ENCODE measurements at places on chromosomes 7 and 10. TPM values are rescaled to one million over a fixed set of nuclear protein-coding genes. Genes with fewer than 3 reads are reported as not detected.

PIP gene
- not detected for total RNA-seq

HOXA2 gene
- 18.6 TPM for total RNA-seq

HPSE2 gene
- total RNA-seq = 0.10 TPM

NODAL gene
- not detected for total RNA-seq

ADO gene
- 22.9 TPM for total RNA-seq

LRRTM3 gene
- not detected for total RNA-seq

CLRN3 gene
- 2.7 TPM for total RNA-seq

LRRN3 gene
- total RNA-seq = 1.7 TPM

CYP3A5 gene
- total RNA-seq = 4.2 TPM

- DNase-seq = no peak
Measured at GRCh38 chr10:14389981-14390590, 59.4 kb upstream of the FRMD4A start.

- no peak for DNase-seq
Measured at GRCh38 chr7:43077285-43077684, 35.2 kb upstream of the HECW1 start.

DNA sequence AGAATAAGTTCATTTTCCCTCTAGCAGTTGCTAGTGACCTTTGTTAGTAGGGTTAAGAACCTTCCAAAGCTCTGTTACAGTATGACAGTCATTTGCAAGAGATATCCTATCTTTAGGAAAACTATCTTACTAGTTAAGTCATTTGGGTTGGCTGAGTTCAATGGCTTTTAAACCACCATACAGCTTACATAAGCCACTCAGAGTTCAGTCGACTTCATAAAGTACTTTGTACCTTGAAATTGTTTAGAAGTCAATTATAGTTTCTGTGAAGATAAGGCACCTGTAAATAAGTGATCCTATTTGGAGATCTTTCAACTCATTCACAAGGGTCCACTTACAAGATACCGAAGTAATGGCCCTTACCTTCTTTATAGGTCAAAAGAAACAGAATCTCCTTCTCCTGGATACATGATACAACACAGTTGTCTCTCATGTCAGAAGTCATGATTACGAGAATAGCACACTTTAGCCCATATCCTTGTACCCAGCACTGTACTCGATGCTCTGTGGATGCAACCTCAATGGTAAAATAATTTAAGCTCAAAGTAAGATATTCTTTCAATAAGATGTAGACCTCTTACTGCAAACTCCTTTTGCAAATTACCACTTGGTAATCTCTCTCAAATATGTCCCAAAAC, 11.9 kb upstream of the ABCC2 start:
- no peak for DNase-seq

DNA sequence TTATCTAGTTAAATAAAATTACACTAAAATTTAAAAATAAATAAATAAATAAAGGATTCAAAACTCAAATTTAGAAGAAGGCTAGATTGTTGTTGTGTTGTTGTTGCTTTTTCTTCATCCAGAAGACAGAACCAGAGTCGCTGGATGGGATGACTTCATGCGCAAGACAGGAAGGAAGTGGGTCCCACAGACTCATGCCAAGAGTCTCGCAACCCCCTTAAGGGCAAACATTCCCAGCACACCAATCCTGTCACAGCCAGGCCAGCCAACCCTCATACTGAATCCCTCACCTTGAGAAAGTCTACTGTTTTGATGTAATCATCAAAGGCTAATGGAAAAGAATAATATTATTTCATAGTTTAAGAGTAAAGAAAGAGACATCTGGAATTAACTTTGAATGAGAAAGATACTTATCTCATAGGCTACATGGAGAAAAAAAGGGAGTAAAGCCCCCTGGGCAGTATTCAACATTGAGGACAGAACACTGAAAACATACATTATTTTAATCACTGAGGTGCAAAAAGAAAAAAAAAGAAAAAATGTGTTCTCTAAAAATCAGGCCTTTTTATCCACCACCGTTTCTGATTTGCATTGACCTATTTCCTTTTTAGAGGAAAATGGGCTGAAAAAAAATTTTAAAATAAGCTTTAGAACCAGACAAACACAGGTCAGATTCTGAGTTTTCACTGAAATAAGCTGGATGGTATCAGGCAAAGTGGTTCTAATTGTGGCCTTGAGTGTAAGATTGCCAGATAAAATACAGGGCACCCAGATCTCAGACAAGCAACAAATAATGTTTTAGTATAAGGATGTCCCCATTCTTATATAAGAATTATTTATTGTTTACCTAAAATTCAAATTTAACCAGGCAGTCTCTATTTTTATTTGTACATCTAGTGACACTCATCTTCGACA, 826.5 kb downstream of the TNS3 start:
- DNase-seq = no peak

- DNase-seq = no peak
Measured at GRCh38 chr10:24814568-24815313, 91.1 kb upstream of the ARHGAP21 start.

GRCh38 chr10:87860156-87860795, 3.1 kb downstream of the KLLN start:
- DNase-seq = no peak

GRCh38 chr7:26309089-26309488, 17.4 kb downstream of the SNX10 start:
- DNase-seq = no peak

DNA sequence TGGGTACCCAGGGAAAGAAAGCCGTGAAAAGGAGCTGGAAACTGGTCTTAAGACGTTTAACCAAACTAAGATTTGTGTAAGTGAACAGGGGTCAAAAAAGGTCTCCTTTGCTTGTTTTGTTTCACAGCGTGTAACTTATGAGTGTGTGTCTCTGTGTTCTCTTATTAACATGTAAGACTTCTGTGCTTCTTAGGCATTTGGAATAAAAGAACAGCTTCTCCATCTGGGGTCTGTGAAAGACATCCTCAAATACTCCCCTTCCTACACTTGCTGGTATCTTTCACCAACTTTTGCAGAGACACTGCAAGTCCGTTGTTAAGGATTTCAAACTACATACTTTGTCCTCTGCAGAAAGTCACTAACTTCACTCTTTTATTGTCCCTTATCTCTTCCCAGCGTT, 615 bp upstream of the NEUROD6 start:
- no peak for DNase-seq

DNA sequence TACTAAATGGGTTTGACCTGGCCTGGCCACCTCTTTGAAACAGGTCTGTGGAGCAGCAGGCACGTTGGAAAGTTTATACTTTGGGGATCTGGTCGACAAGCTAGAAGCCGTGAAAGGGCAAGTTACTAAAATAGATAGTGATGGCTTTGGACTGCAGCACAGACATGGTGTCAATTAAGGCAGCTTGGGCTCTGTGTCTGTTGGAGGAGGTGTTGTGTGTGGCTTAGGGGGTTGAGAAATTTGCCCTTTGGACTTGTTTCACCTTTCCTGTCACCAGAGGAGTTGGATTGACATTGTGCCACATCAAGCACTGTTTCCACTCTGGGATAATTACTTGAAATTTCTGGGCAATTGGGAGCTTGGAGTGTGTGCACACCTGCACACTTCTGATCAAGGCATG, 251.8 kb upstream of the MKI67 start:
- DNase-seq = no peak

DNA sequence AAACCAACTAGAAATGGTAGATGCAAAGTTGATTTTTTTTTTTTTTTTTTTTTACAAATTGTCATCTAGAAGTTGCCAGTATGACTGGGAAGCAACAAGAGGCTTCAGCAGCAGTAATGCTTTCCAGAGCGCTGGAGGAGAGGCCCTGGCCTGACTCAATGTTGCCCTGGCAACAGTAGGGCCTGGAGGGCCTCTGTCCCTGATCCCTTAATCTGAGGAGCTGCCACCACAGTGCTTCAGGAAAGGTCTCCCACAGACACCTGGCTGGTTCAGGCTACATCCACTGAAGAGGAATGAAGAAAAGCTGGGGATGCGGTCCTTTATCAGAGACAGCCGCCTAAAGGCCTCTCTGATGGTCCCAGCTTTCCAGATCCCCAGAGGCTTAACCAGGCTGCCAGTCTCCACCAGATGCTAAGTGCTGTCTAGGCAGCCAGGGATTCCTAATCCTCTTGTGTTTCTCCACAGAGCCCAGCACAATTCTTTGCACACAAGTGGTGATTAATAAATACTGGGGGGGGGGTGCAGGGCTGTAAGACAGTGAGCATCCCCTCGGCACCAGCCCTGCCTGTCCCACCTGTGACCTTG, 33.7 kb downstream of the ZNF777 start:
- DNase-seq = no peak

- no peak for DNase-seq
Measured at GRCh38 chr10:114992189-114992775, 54.3 kb downstream of the TRUB1 start.

- no peak for DNase-seq
Measured at GRCh38 chr7:23247603-23248335, 1.2 kb downstream of the GPNMB start.

DNA sequence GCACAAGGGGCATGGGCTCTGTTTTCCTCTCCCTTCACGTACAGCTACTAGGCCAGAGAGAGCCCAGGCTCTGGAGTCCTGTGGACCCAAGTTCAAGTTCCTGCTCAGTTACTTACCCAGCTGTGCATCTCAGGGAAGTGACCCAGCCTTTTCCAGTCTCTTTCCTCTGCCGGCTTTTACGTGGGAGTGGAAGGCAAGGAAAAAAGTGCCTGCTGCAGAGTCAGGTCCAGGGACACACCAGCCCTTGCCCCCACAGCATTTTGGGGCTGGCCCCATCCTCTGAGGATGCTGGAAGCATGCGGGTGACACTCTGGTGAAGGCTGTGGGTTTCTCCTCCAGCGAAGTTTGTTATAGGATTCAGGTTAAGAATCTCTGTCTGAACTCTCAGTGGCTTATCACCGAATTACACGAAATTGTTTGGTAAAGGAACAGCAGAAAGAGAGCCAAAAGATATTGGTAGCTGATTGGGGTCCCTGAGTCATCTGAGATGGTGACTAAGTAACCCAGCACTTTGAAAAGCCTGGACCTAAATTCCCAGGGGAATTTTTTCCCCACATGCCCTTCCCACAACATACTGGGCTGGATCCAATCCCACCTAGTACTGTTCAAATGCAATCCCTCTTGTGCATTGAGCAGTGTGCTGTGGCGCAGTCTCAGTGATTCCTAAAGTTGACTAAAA, 424.3 kb downstream of the RPS24 start:
- DNase-seq = no peak

DNA sequence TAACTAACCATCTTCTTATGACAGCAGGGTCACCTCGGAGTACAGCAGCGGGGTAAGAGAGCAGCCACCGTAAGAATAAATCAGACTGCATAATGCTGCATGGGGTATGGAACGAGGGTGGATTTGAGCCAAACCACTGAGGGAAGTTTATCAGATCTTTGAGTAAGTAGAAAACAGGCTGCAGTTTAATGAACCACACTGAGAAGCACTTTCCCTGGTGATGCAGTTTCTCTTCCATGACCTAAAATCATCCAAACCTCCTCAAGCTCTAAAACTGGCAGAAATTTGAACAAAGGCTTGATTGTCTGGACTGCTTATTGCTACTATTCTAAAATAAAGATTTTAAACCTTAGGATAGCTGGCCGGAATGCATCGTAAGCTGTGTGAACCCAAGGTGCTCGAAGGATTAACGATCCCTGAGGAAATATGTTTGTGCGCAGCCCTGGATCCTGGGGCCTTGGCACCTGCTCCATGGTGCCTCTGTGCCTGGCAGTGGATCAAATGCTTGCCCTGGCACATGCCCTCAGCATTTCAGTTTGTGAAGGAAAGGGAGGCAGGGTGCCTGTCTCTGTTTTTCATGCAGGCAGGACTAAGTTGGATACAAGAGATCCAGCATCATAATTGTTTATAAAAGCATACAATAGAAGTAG, 322.7 kb downstream of the LHFPL3 start:
- DNase-seq = no peak

GRCh38 chr7:158010961-158011693, 576.5 kb downstream of the PTPRN2 start:
- DNase-seq = no peak

- DNase-seq = no peak
Measured at GRCh38 chr10:68566955-68567354, 6.8 kb downstream of the TET1 start.
